Stimulated activated CD4-positive, alpha-beta T cell treated with anti-CD3 and anti-CD28 coated beads, Interleukin-1b, Interleukin-23, amount 100 ng/mL, for 1 hour (primary cell): ENCODE measurements at places on chromosomes 6 and 20.

- DNase-seq: no peak
Observed at GRCh38 chr6:43803055-43803782, 33.2 kb downstream of the VEGFA start.

DNA sequence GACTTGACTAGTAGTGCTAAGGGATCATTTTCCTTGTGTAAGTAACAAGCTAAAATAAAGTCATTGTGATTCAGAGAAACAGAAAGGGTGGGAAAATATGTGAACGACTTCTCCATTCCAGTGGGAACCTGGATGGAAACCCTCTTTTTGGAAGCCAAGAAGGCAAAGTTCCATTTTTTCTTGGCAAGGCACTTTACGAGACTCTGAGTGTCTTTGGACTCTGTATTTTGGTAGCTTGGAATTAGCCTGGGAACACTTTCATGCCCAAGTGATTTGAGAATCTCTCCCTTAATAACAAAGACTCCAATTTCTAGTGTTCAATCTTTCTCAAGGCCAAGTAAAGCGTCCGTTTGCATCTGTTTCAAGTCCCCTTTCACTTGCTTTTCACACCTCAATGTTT lies 100.5 kb upstream of the SASH1 start:
- DNase-seq: no peak

GRCh38 chr6:52693773-52694172 lies 22.9 kb downstream of the TMEM14A start:
- no peak for DNase-seq

- DNase-seq: no peak
Observed at GRCh38 chr6:158717341-158718330, 67.8 kb downstream of the SYTL3 start.

GRCh38 chr6:38973178-38974057 lies 75.2 kb upstream of the GLP1R start:
- no peak for DNase-seq

- no peak for DNase-seq
Observed at GRCh38 chr6:28747631-28748157, 176.1 kb downstream of the TRIM27 start.

DNA sequence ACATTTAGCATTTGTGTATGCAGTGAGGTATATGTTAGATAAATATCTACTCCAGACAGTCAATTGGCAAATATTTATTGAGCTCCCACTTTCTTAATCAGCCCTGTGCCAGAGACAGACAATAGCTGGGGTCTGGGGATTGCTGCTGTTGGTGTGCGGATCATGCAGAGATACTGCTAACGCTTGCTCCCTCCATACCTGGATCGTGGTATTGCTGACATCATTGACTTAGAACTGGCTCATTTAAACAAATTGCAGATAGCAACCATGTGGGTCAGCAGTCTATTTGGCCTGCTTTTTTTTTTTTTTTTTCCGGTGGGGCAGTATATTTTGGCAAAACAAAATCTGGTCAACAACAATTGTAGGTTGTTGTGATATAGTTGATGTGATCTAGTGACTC lies 9.5 kb downstream of the ARID1B start:
- DNase-seq: no peak

DNA sequence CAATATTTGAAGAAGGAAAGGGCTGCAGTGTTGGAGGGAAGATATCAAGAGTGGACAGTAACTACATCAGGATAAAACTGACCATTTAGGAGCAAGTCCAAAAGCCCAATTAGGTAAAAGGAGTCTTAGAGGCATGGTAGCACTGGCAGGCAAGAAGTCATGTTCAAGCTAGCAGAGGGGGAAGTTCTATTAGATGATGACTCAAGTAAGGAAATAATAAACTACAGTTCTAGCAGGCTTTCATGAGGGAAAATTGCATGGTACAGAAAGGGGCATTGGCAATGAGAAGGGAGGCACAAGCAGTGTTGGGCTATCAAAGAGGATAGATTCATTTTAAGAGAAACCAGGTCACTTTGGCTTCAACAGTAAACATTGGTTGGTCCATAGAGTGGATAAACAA lies 156.1 kb upstream of the PTPRK start:
- no peak for DNase-seq

GRCh38 chr6:121436960-121437850 lies 1.8 kb downstream of the GJA1 start:
- no peak for DNase-seq

- no peak for DNase-seq
Observed at GRCh38 chr6:128719786-128720185, 163.2 kb upstream of the LAMA2 start.

DNA sequence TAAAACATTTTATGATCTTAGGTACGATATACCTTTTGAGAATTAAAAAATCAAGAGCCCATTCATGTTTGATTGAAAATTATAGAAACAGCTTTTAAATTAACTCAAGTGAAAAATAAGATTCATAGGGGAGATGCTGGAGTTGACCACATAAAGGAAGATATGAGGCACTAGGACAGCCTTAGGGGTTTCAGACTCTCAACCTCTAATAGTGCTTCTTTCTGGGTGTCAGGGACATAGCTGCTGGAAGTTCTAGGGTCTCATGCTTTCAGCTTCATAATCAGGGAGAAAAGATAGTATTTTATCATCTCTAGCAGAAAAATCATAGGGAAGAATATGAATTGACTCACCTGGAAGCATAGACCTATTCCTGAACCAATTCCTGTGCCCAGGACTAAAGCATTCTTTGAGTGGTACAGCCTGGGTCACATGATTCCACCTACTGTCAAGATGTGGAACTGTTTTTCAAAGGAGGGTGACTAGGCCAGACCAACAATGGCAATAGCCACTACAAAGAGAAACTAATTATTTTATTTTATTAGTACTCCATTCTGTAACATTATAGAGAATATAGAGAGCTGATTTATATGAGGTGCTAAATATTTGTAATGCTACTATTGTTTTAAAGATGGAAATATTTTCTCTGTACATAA lies 27.8 kb upstream of the CENPW start:
- DNase-seq: no peak

- DNase-seq: no peak
Observed at GRCh38 chr6:38378801-38379200, 260.9 kb downstream of the BTBD9 start.

GRCh38 chr20:31835554-31835953 lies 9.8 kb downstream of the FOXS1 start:
- DNase-seq: no peak

DNA sequence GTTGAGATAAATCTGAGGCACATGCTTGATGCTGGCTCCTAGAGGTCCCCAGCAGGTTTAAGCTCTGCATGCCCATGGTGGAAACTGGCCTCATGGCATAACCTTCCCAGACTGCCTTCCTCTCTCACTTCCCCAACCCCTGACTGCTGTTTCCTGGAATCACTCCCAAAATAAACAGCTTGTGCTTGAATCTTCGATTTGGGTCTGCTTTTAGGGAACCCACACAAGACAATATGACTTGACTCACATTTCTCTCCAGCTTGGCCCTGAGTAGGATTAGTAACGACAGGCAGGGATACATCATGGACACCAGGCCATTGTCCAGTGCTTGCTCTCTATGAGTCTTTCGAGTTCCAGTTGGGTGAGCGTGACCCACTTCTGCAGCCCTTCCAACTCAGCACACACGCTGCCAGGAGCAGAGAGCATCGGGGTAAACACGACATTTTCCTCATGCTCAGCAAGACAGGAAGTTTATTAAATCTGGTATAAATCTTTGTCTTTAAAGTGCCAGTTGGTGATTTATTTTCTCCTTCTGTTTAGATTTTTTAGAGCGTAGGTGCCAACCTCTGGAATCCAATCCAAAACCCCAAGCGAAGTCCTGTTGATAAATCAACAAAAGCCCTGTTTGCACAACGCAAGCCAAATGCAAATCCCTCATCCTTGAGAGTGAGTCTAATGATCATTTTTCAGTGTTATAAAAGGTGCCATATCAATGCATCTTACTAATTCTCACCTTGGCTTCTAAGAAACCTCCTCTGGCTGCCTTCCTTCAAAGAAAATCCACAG lies 135.0 kb downstream of the FOXA2 start:
- DNase-seq: no peak

DNA sequence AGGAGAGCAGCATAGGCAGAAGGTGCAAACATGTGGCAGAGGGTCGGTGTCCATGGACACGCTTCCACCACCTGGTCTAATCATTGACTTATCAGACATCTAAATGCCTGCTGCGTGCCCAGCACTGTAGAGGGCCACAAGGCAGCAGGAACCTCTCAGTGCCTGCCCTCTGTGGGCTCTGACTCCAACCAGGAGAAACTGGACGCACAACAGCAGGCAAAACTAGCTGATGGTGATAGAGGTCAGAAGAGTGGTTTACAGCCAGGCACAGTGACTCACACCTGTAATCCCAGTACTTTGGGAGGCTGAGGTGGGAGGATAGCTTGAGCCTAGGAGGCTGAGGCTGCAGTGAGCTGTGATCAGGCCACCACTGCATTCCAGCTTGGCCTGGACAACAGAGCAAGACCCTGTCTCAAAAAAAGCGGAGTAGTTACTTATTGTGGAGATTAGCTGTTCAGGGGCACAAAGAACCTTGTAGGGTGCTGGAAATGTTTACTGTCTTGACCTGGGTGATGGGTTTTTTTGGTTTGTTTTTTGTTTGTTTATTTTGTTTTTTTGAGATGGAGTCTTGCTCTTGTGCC lies 46.5 kb downstream of the PPARD start:
- DNase-seq: no peak

- no peak for DNase-seq
Observed at GRCh38 chr6:154653853-154654252, 79.4 kb upstream of the SCAF8 start.

DNA sequence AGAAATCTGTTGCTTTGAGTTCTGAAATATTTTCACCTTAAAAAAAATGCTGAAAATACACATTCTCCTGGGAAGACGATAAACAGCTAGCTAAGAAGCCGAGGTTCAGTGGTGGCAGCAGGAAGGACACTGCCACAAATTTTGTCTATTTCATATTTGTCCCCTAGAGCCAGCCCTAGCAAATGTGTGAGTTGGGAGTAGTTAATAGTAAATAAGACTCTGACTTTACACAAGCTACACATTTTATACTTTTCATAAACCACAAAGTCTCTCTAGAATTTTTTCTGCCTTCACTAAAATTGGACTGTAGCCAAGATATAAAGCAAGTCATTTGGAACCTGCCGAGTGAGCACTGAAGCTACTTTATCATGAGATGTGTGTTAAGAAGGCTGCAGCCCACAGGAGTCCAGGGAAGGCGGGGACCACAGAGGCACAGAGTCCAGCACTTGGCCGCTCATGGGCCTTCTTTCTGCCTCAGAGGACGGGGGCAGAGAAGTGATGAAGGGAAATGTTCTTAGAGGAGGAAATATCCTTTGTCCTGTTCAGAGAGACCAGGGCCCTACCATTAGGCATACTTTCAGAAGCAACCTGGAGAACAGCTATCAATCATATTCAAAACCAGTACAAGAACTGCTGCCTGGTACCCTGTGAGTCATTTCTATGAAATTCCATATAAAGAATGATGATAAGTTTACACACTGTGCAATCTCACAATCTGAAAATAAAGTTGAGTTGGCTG lies 241.7 kb upstream of the TAB2 start:
- no peak for DNase-seq

DNA sequence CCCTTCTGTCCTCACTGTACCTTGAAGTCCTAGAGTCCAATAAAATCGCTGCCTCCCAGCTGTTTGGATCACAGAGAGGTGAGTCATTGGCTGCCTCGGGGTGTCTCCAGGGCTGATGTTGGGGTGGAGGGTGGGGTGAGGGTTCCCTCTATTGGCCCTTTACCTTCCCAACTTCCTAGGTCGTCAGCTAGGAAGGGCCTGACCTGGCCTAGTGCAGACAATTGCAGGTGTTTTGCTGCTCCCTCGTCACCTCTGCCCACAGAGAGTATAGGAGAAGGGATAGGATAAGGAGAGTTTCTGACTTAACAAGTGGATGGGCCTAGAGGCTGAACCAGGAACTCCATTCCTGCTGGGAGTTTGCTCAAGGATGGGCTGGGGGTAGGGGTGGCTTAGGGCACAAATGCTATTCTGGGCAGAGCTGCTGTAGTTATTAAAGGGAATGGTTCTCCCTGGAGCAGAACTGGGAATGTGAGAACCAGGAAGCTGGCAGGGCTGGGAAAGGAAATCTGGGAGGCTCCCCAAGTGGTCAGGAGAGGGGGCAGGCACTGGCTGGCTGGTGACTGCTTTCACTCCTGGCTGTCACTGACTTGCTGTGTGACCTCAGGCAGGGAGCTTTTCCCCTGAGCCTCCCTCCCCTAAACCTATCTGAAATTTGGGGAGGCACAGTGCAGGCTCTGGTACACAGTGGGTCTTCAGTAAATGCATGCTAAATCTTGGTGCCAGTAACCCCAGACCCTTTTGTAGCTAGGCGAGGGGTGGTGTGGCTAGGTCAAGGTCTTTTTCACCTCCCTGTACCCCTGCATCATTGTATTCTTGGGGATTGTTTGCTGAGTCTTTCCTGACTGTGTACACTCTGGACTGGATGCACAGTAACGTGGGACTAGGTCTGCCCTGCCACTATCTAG lies 1.5 kb downstream of the TP53INP2 start:
- no peak for DNase-seq

- DNase-seq: no peak
Observed at GRCh38 chr6:29726001-29726400, 2.8 kb downstream of the HLA-F start.

DNA sequence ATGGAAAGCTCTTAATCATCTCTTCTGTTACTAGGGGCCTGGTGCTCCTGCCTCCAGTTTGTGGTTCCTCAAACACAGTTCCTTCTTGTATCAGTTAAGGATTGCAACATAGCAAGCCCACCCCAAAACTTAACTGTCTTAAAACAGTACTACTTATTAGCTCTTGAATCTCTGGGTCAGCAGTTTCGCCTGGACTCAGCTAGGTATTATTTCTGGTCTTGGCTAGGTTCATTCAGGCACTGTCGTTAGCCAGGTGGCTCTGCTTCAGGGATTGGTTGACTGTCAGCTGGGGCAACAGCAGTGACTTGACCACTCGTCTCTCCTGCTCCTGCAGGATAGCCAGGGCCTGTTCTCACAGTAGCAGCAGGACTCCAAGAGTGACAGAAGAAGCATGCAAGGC lies 30.0 kb upstream of the RALY start:
- DNase-seq: no peak

- DNase-seq: no peak
Observed at GRCh38 chr6:46590765-46591164, 61.9 kb downstream of the CYP39A1 start.

GRCh38 chr20:48231253-48231930 lies 446.1 kb upstream of the SULF2 start:
- DNase-seq: no peak

DNA sequence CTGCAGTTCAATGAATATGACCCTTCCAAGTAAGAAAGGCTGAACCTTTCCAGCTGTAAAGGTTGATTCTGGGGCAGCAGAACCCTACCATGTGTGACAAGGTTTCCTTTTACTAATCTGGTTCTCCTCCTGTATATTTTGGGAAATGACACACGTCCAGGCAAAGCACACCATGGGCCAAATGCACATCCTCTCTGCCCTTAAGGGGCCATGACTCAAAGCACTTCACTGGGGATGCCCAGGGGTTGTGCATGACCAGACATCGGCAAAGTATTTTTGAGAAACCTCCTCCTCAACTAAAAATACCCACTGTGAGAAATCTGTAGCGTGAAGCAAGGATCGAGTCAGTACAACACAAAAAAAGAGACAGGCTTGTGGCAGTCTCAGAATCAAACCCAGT lies 174.7 kb downstream of the BACH2 start:
- DNase-seq: no peak
